ENCODE measurements at places on chromosomes 2 and 18.

DNA sequence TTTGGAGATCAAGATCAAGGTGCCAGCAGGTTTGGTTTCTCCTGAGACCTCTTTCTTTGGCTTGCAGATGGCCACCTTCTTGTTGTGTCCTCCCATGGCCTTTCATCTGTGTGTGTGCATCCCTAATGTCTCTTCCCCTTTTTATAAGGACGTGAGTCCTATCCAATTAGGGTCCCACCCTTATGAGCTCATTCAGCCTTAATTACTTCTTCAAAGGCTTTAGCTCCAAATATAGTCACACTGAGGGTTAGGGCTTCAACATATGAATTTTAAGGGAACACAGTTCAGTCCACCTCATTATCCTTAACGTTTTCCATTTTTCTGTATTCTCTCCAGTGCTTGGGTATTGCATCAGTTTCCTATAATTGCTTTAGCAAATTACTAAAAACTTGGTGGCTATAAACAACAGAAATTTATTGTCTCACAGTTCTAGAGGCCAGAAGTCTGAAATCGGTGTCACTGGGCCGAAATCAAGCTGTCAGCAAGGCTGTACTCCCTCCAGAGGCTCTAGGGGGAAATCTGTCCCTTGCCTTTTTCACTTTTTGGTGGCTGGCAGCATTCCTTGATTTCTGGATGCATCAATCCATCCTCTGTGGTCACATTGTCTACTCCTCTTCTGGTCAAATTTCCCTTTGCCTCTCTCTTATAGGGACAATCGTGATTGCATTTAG lies 34.1 kb downstream of the CDC42EP3 start:
- peak overlapping the region; percentile 94 for H3K27ac ChIP-seq
- no peaks in the 10 kb centered on the region for H3K27me3 ChIP-seq
- H3K4me1 ChIP-seq, result peaks cover 60% of the 10 kb centered on the region
- H3K4me3 ChIP-seq, result no peak overlapping the region
- H3K36me3 ChIP-seq, result peaks cover 13% of the 10 kb centered on the region

GRCh38 chr18:12328179-12328823 lies 20.3 kb downstream of the TUBB6 start:
- peaks cover 65% of the 10 kb centered on the region for H3K36me3 ChIP-seq
- no peak overlapping the region for H3K4me3 ChIP-seq
- peaks cover 14% of the 10 kb centered on the region for H3K4me1 ChIP-seq
- H3K27me3 ChIP-seq, result no peaks in the 10 kb centered on the region

DNA sequence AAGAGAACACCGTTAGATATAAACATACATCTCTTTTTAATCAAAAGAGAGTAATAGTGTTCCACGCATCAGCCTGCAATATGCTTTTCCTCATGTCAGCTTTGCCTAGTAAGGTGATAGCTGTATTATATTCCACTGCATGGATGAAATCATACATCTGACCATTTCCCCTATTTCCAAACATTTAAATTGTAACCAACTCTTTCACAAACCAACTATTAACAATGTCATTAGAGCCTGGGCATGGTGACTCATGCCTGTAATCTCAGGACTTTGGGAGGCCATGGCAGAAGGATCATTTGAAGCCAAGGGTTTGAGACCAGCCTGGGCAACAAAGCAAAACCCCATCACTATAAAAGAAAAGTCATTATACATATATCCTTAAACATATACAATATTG lies 284.8 kb downstream of the BCL11A start:
- no peaks in the 10 kb centered on the region for H3K36me3 ChIP-seq
- H3K4me3 ChIP-seq, result no peak overlapping the region
- peaks cover 18% of the 10 kb centered on the region for H3K27me3 ChIP-seq
- H3K27ac ChIP-seq, result no peak overlapping the region
- peaks cover 4% of the 10 kb centered on the region for H3K4me1 ChIP-seq

- no peaks in the 10 kb centered on the region for H3K4me1 ChIP-seq
- H3K27me3 ChIP-seq, result no peaks in the 10 kb centered on the region
- no peak overlapping the region for H3K4me3 ChIP-seq
- DNase-seq, result no peak
Observed at GRCh38 chr18:34970106-34970505, 71.1 kb upstream of the MAPRE2 start.

DNA sequence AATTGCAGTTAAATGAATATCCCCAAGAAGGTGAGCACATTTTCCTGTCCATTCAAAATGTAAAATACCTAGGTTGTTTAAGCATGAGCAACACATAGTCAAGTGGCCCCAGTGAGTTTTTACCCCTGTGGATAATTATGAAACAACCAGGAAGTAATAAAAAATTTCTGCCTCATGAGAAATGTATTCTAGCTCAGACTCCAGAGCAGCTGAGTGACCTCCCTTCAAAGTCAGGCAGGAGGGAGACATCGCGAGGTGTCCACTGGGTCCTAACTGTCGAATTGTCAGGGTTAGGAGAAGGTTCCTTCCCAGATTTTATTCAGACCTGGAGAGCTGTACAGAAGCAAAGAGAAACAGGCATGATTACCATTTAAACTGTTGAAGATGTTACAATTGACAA lies 416.6 kb upstream of the SMIM21 start:
- H3K27ac ChIP-seq, result no peak overlapping the region
- DNase-seq, result no peak
- no peak overlapping the region for H3K4me3 ChIP-seq
- H3K36me3 ChIP-seq, result no peaks in the 10 kb centered on the region
- peaks cover 19% of the 10 kb centered on the region for H3K27me3 ChIP-seq

GRCh38 chr2:42153944-42154581 lies 15.1 kb upstream of the EML4 start:
- H3K4me1 ChIP-seq, result peaks cover 4% of the 10 kb centered on the region
- H3K27ac ChIP-seq, result peak overlapping the region; percentile 78
- H3K4me3 ChIP-seq, result no peak overlapping the region
- H3K36me3 ChIP-seq, result no peaks in the 10 kb centered on the region
- H3K27me3 ChIP-seq, result no peaks in the 10 kb centered on the region
- DNase-seq, result no peak

GRCh38 chr2:234628953-234629352 lies 132.1 kb upstream of the ARL4C start:
- no peak overlapping the region for H3K4me3 ChIP-seq
- H3K4me1 ChIP-seq, result no peaks in the 10 kb centered on the region

DNA sequence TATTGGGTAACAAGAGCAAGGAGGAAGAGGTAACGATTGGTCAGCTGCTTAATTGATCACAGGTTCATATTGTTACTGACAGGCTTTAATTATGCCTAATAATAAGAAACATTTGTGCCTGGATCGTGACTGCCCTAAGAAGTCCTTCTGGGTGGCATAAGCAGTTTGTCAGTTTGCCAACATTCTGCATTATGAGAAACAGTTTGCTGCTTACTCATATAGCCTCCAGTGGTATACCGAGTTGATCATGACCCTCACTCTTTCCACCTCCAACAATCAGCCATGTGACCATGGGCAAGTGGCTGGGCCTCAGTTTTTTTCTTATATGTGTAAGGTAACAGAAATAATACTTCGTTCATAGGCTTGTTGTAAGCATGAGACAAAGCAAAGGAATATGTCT lies 96.6 kb upstream of the CABLES1 start:
- H3K4me3 ChIP-seq, result no peak overlapping the region
- no peaks in the 10 kb centered on the region for H3K36me3 ChIP-seq
- no peak for DNase-seq
- H3K27me3 ChIP-seq, result no peaks in the 10 kb centered on the region

DNA sequence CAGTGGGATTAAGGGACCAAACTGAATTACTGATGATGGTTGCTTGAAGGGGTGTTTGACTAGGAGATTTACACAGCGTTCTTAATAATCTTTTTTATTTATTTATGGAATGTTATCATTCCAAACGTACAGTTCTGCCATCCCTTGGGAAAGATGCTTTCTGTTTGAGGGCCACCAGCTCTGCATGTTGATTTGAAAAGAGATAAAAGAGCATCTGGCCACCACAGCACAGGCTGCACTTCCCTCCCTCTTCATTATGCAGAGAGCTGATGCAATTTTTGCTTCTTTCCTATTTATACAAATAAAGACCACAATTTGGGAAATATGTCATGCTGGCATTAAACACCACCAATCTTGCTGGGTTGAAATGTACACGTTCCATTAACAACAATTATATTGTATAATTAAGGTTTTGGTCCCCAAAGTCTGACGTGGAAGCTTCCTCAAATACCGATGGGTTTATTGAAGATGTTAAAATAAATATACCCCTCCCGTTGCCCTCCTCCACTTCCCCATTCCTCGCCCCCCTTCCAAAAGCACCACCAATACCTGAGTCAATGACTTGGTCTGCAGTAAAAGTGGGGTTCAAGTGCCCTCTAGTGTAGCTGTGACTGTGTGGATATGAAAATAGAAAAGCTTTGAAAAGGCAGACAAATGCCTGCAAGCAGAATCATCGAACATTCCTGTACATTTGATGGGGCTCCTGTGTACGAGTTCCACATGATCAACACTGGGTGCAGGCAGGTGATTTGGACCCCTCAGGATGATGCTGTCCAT lies 211.9 kb downstream of the HRH4 start:
- no peaks in the 10 kb centered on the region for H3K27me3 ChIP-seq
- no peaks in the 10 kb centered on the region for H3K36me3 ChIP-seq
- no peak overlapping the region for H3K4me3 ChIP-seq
- H3K27ac ChIP-seq, result no peak overlapping the region

DNA sequence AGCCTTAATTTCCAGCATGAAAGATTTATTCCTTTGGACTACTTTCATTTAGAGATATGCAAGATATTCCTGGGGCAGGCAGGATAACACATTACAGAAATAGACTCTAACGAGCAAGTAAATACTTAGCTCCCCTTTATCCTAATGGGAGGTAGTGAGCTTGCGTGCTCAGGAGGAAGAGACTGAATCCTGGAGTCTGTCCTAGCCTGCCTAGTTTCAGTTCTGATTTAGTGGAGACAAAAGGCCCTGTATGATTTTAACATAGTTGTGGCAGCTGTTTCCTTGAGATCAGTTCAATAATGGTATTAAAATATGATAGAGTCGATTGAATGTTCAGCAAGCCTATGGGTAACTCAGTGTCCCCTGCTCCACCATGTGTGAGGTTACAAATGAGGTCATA lies 109.5 kb downstream of the FMNL2 start:
- no peaks in the 10 kb centered on the region for H3K36me3 ChIP-seq
- H3K4me3 ChIP-seq, result no peak overlapping the region
- no peaks in the 10 kb centered on the region for H3K4me1 ChIP-seq
- H3K27ac ChIP-seq, result no peak overlapping the region
- H3K27me3 ChIP-seq, result peaks cover 15% of the 10 kb centered on the region

DNA sequence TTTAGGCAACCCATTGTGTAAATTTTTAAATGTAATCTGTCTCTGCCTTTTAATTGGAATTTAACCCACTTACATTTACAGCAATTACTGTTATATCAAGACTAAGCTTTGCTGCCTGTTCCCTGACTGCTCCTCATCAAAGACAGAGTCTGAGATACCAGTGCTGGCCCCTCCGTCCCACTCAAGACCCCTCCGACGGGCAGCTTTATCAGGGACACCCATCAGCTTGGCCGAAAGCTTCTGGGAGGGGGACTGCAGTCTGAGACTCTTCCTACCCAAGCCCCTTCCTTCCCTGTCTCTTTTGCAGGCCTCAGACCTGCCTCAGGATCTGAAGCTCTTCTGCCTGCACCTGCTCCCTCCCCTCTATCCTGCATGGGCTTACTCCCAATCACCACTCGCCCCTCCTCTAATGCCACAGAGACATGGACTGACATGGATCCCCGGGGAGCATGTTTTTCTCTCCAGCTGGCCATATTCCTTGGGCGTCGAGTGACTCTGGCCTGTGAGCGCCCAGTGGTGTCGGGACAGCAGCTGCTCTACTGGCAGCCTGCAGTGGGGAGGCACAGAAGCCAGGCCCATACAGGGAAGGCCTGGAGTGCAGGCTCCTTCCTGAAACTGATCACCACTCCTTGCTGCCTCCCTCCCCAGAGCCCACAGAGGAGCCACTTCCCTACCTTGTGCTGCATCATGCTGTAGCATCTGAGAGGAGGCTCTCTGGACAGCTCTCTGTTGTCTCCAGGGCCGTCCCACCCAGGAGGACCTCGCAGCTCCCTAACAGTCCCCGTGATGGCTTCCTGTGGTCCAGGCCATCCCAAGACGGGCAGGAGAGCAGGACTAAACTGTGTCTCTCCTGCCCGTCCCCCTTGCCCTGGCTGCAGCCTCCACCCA lies 3.7 kb upstream of the KIF1A start:
- H3K36me3 ChIP-seq, result no peaks in the 10 kb centered on the region
- H3K4me1 ChIP-seq, result peaks cover 11% of the 10 kb centered on the region
- DNase-seq, result no peak

All from naive thymus-derived CD8-positive, alpha-beta T cell (primary cell).